Placental epithelial cell (primary cell): ENCODE measurements at places on chromosomes 4 and X. TPM values are rescaled to one million over a fixed set of nuclear protein-coding genes. Genes with fewer than 3 reads are reported as not detected.

CWH43 gene
- total RNA-seq = not detected in 2 replicates

TMEM184C gene
- 33.0 and 64.3 TPM in 2 replicates for total RNA-seq

PRR32 gene
- not detected in 2 replicates for total RNA-seq

CNKSR2 gene
- 2.3 and 7.1 TPM in 2 replicates for total RNA-seq

AP1AR gene
- total RNA-seq = 9.8 and 13.0 TPM in 2 replicates

IDUA gene
- total RNA-seq = 10.2 and 17.0 TPM in 2 replicates

PNMA6A gene
- under 0.01 and 0.11 TPM in 2 replicates for total RNA-seq

RNF175 gene
- under 0.01 TPM in 1 of 2 replicates, not detected in the other for total RNA-seq

FREM3 gene
- total RNA-seq = not detected in 2 replicates

LUZP4 gene
- not detected in 2 replicates for total RNA-seq

TSPAN7 gene
- not detected in 2 replicates for total RNA-seq

ABCG2 gene
- total RNA-seq = 0.79 and 5.2 TPM in 2 replicates

CACNA1F gene
- total RNA-seq = not detected in 2 replicates

FAM184B gene
- under 0.01 TPM in 1 of 2 replicates, not detected in the other for total RNA-seq

CYLC1 gene
- total RNA-seq = not detected in 2 replicates

RBMX gene
- 131 and 189 TPM in 2 replicates for total RNA-seq

CNOT6L gene
- 16.4 and 17.3 TPM in 2 replicates for total RNA-seq

TEC gene
- 0.22 and 0.39 TPM in 2 replicates for total RNA-seq

TMPRSS11F gene
- total RNA-seq = 0.76 and 1.2 TPM in 2 replicates

ERVMER34-1 gene
- 0.33 and 0.39 TPM in 2 replicates for total RNA-seq

EPHA5 gene
- under 0.01 TPM in 1 of 2 replicates, not detected in the other for total RNA-seq

KCTD8 gene
- 2.7 and 3.4 TPM in 2 replicates for total RNA-seq

SPOCK3 gene
- total RNA-seq = not detected in 2 replicates

SLC16A2 gene
- 5.5 and 6.1 TPM in 2 replicates for total RNA-seq

BANK1 gene
- total RNA-seq = 0.33 and 0.39 TPM in 2 replicates

RPA4 gene
- total RNA-seq = 0.65 and 2.0 TPM in 2 replicates

DNASE1L1 gene
- total RNA-seq = 65.4 and 86.4 TPM in 2 replicates

BEX4 gene
- total RNA-seq = 18.7 and 22.8 TPM in 2 replicates

AKAP14 gene
- not detected in 2 replicates for total RNA-seq

SYN1 gene
- not detected in 2 replicates for total RNA-seq

PAGE5 gene
- total RNA-seq = not detected in 2 replicates

KIAA1210 gene
- not detected in 2 replicates for total RNA-seq

REELD1 gene
- not detected in 2 replicates for total RNA-seq

PDE6B gene
- 4.3 and 5.0 TPM in 2 replicates for total RNA-seq

NPY2R gene
- total RNA-seq = not detected in 2 replicates

FHDC1 gene
- total RNA-seq = 4.7 and 9.1 TPM in 2 replicates

CDKL2 gene
- total RNA-seq = 0.79 and 0.87 TPM in 2 replicates

FGFRL1 gene
- total RNA-seq = 2.7 and 3.4 TPM in 2 replicates

TLR1 gene
- total RNA-seq = 0.79 and 0.98 TPM in 2 replicates

USP17L21 gene
- not detected in 2 replicates for total RNA-seq

MXRA5 gene
- 4.6 and 58.1 TPM in 2 replicates for total RNA-seq

CFAP47 gene
- under 0.01 TPM in 2 replicates for total RNA-seq

PPP1R3F gene
- total RNA-seq = 6.3 and 12.6 TPM in 2 replicates
